ENCODE measurements at places on chromosomes 4 and X.

GRCh38 chrX:23435575-23435974 lies 100.9 kb downstream of the PTCHD1 start:
- no peak for DNase-seq

DNA sequence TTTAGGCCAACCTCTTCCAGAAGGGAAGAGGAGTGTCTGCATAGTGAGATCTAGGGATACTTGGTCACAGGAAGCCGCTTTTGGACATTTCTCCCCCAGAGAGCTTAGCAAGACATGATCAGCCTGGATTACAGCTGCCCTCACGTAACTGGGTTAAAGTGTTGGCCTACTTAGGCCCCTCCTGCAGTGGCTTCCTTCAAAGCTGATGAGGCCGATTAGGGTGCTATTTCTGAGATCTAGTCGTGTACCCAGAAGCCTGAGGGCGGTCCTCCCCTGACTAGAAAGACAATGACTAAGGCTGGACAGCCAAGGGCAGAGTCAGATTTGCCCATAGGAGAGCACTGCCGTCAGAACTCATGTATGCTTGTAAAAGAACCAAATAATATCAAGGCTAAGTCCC lies 135.0 kb downstream of the AMMECR1 start:
- no peak for DNase-seq

DNA sequence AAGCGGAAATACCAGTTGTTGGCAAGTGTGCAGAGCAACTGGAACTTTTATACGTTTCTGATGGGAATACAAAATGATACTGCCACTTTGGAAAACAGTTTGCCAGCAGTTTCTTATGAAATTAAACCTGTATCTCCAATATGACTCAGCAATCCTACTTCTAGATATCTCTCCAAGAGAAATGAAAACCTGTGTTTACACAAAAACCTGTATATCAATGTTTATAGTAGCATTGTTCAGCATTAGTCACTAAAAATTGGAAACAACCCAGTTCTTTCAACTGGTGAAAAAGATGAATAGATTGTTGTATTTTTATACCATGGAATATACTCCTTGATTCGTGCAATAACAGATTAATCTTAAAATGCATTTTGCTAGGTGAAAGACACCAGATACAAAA lies 26.8 kb downstream of the ATP7A start:
- no peak for DNase-seq

DNA sequence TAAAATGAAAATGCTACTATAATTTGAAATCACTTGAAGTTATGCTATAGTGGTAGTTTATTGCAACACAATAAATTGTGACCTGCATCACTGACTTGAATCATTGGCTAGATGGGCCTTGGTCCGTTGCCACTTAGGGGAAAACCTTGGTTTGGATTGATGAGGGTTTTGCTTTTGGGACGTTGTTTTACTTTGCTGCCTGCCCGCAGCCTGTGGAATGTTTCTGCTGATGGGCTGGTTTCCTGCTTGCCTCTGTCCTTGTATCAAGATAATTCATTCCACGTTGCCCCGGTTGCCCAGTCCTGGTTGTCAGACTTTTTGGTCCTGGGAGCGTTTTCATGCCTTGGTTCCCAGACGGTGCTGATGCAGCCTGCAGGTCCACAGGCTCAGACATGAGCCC lies 18.3 kb downstream of the HADH start:
- DNase-seq, result no peak

DNA sequence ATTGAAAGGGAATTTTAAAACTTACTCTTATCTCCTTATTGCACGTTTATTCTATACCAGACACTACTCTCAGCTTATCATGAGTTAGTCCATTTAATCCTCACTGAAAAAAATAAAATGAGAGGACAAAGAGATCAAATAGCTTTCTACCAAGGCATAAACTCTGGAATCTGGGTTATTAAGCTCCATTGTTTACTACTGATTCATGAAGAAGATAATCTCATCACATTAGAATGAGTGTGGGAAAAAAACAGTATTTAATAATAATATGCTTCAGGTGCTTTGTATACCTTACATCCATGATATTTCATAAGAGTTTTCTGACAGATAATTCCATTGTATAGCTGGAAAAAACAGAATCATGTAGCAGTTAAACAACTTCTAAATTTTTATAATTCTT lies 1092.6 kb downstream of the TECRL start:
- no peak for DNase-seq

DNA sequence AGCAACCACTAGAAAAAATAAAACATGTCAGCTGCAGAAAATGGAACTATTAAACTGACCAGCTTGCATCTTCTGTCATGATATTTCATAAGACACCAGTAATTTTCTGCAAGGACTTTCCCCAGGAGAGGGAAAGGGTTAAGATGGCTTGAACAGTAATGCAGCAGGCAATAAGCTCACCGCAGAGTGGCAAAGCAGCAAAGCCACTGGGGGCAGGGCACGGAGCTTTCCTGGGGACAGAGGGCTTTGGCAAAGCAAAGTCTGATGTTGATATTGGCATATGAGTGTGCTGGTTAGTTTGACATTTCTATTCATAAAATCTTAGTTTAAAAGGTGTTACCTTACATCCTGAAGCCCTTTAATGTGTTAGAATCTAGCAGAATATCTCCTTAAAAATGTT lies 55.1 kb upstream of the NAP1L5 start:
- no peak for DNase-seq

DNA sequence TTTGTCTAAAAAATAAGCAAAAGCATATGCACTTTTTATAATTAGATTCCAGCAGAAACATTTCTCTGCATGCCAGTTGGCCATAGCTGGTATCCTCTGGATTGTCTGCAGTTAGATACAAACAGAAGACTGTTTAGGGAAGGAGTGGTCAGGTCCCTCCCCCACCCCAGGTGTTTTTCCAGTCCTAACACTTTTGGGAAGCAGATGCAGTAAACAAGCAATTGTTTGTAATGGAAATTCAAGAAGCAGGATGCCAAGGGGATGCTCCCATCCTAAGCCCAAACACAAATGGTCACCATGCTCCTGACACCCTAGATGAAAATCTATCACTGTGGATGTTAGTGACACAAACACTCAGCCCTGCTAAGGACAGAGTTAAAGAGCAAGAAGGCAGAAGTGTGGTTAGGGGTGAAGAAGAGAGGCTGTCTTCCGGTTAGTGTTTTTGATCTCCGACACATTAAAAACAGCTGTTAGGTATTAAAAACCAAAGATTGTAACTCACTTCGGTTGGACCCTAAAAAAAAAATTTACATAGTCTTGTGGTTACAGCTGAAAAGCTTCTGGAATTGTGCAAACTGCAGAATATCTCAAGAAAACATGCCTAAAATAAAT lies 7.9 kb downstream of the LEF1 start:
- no peak for DNase-seq

DNA sequence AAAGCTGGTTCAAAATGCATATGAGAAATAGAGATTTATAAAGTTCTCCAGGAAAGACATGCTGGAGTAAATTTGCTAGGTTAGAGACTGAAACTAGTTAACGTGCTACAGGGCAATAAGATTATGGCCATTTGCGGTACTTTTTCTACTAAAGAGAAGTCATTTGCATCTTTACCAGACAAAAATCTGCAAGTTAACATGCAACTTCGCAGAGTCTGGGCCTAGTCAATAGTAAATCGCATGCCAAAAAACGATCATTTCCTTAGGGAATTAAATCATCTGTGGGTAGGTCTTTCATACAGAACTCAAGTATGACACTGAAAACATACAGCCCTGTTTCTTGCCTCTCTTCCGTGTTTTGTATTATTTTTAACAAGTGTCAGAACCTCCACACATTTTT lies 32.8 kb upstream of the REST start:
- no peak for DNase-seq

DNA sequence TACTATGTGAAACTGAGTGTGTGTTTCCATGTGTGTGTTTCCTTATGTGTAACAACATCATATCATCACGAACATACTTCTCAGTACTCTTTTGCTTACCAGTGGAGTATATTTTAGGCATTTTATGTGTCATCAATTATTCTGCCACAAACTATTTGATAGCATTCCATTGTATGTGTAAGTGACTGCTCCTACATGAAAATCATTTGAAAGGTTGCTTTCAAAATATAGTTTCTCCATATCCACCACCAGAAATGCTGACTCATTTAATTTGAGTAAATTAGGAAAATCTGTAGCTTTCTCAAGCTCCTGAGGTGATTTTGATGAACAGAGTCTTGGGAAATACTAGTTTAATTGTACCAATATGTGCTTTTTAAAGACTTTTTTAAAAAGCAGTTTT lies 376.2 kb downstream of the PCDH18 start:
- peak; percentile 13 for DNase-seq

- no peak for DNase-seq
These were observed 126.7 kb downstream of the RBM47 start for GRCh38 chr4:40502934-40503333.

GRCh38 chr4:155772459-155773195 lies 13.8 kb downstream of the GUCY1B1 start:
- DNase-seq, result no peak

DNA sequence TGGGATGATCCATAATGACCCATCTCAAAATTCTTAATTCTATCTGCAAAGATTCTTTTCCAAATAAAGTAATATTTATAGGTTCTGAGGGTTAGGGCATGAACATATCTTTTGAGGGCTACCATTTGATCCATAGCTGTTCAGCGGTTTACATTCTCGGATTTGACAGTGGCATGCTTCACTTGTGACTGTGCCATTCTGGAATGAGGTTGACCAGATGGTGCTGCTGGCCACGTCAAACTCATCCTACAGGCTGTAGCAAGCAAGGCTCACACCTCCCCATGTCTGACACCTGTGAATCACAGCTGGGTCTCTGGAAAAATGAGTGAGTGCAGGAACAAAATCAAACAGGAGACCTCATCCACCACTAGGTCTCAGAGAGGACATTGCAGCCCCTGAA lies 280.5 kb downstream of the DHRSX start:
- no peak for DNase-seq

DNA sequence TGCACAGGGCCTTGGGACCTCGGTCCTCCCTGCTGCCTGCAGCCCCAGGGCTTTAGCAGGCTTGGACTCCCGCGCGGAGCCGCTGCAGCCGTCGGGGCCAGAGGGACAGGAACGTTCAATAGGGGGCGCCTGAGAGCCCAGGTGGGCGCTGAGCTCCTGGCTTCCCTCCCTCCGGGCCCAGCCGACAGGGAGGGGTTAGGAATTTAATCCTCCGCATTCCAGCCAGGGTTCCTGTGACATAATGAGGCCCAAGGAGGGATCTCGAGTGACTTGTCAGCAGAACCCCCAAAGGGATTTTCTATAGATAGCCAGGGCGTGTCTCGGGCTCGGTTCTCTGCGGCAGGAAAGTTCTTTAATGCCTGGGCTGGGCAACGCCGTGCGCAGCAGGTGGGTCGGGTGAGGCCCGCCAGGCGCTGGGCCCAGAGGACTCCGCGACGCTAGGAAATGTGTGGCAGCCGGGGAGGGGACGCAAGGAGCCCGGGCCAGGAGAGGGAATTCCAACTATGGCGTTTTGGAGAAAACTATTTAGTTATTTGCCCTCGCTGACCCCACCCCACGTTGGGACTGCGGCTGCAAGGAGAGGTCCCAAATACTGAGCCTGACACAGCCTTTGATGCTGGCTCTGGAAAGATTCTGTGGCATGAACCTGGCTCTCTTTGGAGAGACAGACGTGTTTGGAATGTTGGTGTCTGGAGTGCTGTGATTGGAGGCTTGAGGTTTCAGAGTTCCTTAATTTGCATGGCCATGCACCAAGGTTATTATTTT lies 285.2 kb upstream of the GATB start:
- no peak for DNase-seq

GRCh38 chrX:35289952-35290351 lies 347.4 kb downstream of the FAM47B start:
- DNase-seq, result peak; percentile 0

DNA sequence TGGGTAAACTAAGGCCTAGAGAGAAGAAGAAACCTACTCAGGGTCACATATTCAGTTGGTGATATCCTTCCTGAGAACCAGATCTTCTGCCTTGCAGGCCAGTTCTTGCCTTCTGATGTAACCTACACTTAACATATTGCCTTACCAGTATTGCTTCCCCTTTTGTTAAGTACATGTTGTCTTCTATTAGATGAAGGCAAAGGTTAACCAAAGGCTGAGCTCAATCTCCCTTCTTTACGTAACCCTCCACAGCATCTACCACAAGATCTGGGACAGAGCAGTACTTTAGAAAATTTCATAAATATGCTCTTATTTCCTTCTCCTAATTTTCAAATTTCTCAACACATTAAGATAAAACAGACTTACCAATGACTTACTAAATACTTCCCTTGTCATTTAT lies 474.4 kb downstream of the SH2D1A start:
- DNase-seq, result no peak

DNA sequence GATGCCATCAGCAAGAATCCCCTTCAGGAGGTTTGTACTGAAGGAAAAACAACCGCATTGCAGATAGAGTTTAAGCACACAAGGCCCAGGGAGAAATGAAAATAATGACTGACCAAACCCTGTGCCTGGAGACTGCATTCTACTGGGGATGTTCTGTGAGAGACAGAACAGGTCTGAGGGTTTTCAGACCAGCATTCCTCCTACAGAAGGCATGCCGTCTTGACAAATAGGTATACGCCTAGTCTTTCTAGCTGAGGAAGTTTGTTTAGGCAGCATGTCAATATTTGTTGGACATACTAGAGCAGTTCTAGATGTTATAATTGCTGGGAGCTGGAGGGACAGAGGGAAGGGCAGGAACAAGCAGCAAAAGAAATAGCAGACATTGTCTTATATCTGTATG lies 68.4 kb upstream of the SCOC start:
- no peak for DNase-seq

DNA sequence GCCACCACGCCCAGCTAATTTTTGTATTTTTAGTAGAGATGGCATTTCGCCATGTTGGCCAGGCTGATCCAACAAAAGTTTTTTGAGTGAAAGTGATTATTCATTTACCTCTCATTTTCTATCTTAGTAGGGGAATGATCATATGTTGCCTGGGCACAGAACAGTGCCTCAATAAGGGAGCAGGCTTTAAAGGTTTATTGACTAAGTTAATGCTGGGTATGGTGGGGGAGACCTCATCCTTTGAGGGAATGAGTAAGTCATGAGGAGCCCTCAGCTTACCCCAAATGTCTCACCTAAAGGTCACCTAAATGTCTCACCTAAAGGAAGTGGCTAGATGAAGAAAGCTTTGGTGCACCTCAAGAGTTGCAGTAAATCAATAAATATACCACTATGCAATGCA lies 109.0 kb downstream of the CLCN4 start:
- no peak for DNase-seq

- no peak for DNase-seq
These were observed 150.1 kb downstream of the PPP1R2C start for GRCh38 chrX:42627891-42628290.

GRCh38 chr4:38090455-38091246 lies 130.5 kb downstream of the PTTG2 start:
- DNase-seq, result no peak

DNA sequence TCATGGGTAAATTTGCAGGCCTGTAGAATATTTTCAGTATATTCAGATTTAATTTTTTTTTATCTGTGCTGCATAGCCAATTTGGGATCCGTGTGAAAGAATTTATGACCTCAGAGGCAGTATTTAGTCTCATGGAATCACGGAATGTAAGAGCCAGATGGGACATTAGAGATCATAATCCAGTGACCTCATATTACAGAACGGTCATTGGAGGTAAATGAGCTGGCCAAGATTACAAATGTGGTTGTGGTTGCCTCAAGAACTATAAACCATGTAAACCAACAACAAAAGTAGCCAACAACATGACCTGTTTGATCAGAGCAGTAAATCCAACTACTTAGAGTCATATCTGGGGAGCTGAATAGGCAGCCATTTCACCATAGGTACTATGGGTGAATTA lies 71.6 kb downstream of the AMOT start:
- no peak for DNase-seq
